Cortex of kidney (tissue), 1 donor: ENCODE measurements at places on chromosomes 5 and 9.

DNA sequence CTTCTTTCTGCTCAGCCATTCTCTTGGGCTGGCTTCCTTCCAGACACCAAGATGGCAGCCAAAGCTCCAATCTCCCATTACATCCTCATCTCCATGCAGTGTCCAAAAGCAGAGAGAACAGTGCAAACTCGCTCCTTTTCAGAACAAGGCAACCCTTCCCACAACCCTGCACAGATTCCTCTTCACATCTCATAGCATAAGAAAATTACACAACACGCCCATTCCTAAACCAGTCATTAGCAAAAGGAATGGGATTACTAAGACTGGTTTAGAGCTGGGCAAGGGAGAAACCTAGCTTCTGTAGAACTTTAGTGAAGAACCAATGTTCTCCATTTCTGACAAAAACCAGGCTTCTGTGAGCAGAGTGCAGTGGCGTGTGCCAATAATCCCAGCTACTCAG is 51.5 kb upstream of the CTNNA1 start:
- no peak for DNase-seq

GRCh38 chr5:35134278-35135030 is 86.7 kb upstream of the AGXT2 start:
- DNase-seq = no peak

DNA sequence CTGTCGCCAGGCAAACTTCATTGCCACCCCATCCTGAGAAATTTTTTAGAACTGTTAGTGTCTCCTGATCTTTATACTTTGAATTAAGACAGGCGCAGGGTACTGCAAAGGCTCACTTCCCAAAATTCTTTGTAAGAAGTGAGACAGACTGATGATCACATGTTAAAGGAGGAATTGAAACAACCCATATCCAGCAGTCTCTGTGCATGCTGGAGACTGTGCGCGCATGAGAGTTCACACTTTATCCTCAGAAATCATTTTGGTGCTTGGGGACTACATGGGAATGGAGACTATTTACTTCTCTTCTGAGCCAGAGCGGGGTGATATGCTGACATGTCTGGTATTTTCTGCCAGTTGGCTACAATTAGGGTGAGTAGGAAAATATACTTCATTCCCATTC is 91.2 kb downstream of the ZNF474 start:
- DNase-seq = no peak

DNA sequence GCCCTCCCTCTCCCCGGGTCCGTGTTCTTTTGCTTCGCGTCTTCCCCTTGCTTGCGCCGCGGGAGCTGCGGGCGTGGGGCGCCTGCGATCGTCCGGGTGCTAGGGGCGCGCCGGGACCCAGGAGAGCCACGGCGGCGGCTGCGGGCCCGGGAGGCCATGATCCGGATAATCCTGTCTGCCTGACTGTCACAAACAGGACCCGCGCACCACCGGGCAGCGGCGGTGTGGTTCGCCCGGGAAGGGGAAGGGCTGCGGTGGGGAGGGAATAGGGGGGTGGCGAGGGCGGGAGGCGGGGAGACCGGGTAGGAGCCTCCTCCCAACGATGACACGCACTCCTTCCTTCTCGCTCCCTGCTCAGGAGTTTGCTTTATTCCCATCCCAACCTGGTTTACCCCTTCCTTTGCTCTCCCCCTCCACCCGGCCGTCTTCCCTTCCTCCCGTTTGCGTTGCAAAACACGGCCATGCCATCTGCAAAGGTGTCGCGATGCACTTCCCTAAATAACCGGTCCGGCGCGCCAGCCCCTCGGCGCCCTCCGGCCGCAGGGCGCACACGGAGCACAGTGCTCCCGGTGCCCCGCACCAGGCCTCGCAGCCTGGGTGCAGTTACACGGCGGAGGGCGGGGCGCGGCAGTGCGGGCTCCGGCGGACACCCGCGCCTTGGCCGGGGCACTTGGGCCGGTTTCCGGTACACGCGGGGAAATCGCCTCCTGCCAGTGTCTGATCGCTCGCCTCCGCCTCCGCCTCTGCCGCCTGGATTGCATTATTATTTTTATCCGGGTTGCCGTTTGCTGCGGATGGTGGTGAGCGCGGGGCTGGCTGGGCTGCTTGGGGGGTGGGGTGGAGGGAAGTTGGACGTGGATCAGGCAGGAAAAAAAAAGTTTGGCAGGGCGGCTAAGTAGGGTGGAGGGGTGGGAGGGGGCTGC is 1.5 kb downstream of the SMARCA2 start:
- no peak for DNase-seq

DNA sequence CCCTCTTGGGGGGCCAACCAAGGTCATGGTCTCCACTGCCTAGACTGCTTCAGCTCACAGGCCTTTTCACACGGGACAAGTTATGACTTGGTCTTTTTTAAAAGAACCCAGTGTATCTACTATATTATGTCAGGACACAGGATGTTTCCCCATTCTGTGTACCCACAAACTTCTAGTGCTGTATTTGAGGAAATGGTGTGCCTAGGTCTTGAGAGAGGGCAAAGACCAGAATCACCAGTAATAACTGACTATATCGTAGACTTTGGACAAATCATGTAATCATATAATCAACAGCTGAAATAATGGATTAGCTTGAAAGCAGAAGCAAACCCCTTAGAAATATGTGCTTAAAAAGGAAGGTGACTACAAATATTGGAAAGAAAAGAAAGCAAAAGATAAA is 133.3 kb downstream of the ARL15 start:
- no peak for DNase-seq

DNA sequence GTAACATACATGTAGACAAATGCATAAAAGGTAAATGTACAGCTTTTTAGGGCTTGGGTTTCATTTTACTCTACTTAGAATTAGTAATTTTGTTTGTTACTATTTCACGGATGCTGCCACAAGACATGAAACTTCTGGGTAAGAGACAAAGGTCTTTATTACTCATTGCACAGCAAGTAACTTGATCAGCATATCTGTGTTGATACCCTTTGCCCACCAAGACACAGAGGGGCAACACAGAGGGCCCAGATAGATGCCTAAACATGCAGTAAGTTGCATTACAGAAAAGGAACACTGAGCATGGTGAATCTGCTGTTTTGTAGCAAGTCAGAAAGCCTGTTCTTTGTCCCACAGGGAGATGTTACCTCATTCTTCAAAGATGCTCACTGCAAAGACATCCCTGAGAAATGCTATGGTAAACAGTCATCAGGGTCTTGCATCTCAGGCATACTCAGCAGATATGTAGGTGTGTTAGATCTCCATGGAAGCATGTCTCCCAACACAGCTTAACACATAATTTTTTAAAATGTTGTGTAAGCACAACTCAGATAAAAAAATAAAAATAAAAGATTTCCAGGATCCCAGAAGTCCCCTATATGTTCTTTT is 10.3 kb downstream of the ITGA2 start:
- no peak for DNase-seq

- DNase-seq = no peak
Observed at GRCh38 chr5:89597878-89598277, 714.9 kb upstream of the MEF2C start.

GRCh38 chr9:134189145-134189469 is 24.7 kb upstream of the RNU6ATAC start:
- no peak for DNase-seq

DNA sequence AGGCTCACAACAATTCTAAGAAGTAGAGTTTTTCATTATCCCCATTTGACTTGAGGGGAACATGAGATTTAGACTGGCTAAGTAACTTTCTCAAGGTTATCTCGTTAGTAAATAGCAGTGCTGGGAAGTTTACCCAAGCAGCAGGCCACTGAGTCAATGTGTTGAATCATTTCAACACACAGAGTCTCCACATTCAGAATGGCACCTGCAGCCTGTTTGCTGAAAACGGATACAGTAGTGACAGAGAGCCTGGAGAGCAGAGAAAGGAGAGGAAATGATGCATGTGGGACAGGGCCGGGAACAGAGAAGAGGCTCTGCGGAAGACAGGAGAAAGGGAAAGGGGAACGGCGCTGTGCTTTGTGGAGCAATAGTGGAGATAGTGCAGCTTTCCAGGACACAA is 33.5 kb upstream of the ZSWIM6 start:
- no peak for DNase-seq

- DNase-seq = no peak
Observed at GRCh38 chr5:80654054-80654390, 430 bp upstream of the MSH3 start.

DNA sequence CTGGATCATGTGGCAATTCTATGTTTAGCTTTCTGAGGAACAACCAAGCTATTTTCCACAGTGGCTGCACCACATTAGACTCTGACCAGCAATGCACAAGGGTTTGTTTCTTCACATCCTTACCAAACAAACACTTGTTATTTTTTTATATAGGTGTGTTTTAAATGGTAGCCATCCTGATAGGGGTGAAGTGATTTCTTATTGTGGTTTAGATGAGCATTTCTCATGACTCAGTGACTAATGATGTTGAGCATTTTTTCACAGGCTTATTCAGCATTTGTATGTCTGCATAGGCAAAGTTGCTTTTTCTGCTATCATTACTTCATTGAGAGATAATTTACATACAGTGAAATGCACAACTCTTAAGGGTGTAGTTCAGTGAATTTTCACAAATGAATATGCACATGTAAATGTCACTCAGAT is 36.0 kb downstream of the ANKRD33B start:
- DNase-seq = no peak

GRCh38 chr9:75893106-75893505 is 2.6 kb downstream of the PCSK5 start:
- DNase-seq = no peak
